Umbilical cord (tissue), 2 donors: ENCODE measurements at places on chromosomes 7 and 10.

DNA sequence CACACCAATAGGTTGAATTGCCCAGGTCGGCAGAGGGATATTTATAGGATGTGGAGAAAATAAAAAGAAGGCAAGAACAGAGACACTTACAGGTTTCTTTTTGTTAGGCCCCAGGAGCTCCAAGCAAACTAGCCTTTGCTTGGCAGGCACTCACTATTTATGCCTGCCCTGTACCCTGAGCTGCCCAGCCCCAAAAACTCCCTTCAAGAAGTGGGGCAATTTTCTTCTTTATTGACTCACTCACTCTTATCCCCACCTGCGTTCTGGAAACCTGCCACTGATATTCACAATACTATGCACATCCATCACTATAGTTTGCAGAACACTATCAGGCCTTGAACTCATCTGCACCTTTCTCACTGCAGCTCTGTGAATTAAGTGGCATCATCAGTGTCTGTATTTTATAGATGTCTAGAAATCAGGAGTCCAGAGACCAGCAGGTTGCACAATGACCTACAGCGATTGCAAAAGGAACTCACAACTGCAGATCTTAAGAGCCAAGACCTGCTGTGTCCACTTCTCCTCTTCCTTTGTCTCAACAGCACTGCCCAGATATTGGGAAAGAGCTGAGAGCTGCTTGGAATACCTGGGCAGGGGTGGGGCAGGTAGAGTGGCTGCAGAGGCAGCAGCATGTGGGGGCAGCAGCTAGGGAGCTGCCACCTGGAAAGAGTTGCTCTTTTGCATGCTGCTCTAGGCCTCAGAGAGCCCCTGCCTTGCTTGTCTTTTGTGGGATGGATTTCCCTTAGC, at the start of gene SFTPD:
Gene SFTPD (minus strand): TSS at position 130 of the 747 bp plus-strand sequence. CDS start 2,446 bp downstream, outside the sequence.
- DNase-seq = no peak

GRCh38 chr7:155208681-155209477, 88.8 kb upstream of the INSIG1 start:
- DNase-seq = no peak

GRCh38 chr7:26151096-26151495, 902 bp upstream of the NFE2L3 start:
- no peak for DNase-seq

DNA sequence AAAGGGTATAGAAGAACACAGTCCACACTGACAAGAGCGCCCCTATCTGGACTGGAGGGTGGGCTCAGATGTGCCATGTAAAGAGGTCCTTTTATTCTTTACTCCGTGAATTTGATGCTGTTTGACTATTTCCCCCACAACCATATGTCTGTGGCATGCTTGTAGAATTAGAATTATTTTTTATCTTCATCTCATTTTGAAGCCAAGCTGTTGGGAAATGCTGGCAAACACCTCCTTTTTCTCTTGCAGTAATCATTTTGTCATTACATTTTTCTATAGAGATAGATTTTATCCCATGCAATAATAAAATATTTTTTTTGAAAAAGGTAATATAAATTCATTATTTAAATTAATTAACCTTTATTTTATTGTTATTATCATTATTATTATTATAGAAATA, 926.6 kb upstream of the AUTS2 start:
- no peak for DNase-seq

- DNase-seq = peak; percentile 18
Observed at GRCh38 chr10:124296121-124296812, 122.5 kb downstream of the OAT start.

GRCh38 chr10:119595676-119596515, 868 bp downstream of the TIAL1 start:
- peak; percentile 70 for DNase-seq

DNA sequence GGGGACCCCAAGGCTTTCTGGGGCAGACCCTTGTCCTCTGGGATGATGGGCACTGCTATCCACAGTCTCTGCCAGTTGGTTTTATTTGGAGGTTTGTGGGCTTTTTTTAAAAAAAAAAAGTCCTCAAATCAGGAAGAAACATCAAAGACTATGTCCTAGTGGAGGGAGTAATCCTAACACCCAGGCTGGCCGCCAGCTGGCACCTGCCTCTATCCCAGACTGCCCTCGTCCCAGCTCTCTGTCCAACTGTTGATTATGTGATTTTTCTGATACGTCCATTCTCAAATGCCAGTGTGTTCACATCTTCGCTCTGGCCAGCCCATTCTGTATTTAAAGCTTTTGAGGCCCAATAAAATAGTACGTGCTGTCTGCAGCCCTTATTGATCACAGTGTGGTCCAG, 61.0 kb upstream of the LRRC4 start:
- DNase-seq = no peak

- DNase-seq = no peak
Observed at GRCh38 chr10:128078136-128078969, 47.9 kb downstream of the MKI67 start.

GRCh38 chr10:90484518-90484917, 373.3 kb downstream of the HTR7 start:
- no peak for DNase-seq

GRCh38 chr7:143422033-143422432, 13.4 kb upstream of the EPHA1 start:
- no peak for DNase-seq
